ELF-1 (cell line): ENCODE measurements at places on chromosomes 11 and 22.
A peak's percentile ranks its signal among the peaks of the same experiment; 100 is the strongest.

GRCh38 chr22:44537015-44537414 lies 39.0 kb upstream of the RTL6 start:
- no peak for DNase-seq

DNA sequence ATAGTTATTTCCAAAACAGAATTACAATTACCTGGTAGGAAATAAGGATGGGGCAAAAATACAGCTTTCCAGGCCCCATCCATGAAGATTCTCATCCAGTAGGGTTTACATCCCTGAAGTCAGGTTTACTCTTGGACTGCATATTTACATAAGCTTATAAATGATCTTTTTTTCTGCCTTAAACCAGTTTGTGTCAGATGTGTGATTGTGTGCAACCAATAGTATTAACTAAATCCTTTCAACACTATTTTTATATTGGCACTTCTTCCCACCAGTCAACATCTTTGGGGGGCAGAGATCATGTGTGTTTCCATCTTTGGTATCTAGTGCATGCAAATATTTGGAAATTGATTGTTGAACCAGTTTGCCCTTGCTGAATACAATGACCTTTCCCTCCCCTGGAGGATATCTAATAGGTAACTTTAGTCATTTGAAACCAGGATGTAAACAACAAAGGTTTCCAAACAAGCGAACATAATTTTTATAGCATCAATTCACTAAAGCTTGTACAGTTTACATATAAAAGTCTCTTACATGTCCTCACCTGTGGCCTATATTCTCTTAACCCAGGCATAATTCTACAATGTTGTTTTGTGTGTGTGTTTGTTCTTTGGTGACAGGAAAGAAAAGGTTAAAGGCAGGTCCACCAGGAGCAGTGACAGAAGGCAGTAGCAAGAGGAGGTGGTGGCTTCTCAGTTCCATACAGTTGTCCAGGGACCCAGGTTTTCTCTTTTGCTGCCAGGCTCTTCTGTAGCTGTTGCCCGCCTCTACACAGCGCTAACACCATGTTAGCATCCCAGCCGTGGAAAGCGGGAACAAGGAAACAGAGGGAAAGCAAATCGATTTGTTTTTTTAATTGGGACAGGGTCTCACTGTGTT lies 1.7 kb upstream of the ME3 start:
- DNase-seq, result no peak

DNA sequence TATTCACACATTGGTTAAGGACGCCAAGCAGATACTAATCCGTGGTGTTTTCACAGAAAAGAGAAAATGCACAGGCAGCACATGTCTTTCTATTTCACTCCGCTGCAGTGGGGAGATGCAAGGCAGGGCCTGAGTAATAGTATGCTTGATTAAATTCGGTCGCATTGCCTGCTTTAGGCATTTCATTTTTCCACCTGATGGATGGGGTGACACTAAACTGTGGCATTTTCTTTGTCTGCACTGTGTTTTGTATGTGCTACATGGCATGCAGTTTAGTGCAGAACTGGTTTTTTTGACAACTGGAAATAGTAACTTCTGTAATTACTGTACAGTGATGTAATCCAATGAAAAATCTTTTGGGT lies 94.9 kb downstream of the SLC17A6 start:
- DNase-seq, result no peak

GRCh38 chr22:41976070-41976901 lies 7.0 kb downstream of the SEPTIN3 start:
- no peak for DNase-seq

DNA sequence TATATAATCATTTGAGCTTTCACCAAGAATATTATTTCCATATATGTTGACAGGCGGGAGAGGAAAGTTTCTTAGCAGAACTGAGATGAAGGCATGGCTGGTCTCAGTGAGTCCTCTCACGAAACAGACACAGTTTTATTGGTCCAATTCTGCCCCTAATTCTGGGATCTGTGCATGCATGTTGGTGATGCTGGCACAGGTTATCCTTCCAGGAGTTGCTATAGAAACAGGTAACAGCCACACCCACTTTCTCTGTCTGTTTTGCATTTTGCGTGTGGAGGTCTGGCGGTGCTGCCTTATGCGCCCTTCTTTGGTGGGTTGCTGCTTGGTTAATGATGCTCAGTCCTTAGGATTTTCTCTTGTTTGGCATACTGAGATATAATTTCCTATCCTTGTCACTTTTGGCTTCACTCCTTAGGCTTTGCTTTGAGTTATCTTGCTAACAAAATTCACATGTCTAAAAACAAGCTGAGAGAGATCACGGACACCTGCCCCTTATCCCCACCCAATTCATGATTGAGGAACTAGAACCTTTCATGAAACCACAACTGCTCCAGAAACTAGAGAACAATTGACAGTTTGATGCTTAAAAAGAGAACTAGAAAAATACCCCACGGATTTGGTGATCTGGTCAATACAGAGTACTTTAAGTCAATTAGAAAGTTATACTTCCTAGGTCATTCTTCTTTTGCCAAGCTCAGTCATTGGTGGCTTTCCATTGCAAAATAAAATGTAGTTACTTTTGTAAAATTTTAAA lies 189.3 kb downstream of the FAT3 start:
- no peak for DNase-seq

- no peak for DNase-seq
Measured at GRCh38 chr11:4699697-4700435, 2.2 kb upstream of the OR51E2 start.

DNA sequence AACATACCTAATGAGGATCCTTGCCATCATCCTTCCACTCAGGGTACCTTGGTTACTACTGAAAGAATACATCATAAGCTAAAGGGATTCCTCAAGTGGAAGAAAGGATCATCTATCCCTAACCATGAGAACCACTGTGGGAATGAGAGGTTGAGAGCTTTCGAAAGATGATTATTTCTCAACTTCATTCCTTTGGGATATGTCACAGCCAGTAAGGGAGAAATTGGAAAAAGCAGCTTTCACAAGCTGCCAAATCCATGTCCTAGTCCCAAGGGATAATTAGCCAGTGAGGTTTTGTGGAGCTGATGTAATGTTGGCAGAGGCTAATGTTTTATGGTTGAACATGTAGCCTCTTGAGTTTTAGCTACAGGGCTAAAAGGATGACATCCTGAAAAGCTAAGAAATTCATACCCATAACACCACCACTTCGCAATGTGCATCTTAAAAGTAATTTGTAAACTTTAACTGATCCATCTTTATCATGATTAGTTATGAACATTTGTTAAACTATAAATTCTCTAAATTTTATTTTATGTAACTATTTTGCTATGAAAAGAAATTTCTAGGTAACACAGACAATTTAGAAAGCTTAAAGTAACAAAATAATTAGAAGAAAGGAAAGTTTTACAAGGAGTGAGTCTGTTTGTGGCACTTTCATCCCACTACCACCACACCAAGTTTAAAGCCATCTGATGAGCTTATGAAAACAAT lies 123.9 kb downstream of the MRTFA start:
- no peak for DNase-seq

DNA sequence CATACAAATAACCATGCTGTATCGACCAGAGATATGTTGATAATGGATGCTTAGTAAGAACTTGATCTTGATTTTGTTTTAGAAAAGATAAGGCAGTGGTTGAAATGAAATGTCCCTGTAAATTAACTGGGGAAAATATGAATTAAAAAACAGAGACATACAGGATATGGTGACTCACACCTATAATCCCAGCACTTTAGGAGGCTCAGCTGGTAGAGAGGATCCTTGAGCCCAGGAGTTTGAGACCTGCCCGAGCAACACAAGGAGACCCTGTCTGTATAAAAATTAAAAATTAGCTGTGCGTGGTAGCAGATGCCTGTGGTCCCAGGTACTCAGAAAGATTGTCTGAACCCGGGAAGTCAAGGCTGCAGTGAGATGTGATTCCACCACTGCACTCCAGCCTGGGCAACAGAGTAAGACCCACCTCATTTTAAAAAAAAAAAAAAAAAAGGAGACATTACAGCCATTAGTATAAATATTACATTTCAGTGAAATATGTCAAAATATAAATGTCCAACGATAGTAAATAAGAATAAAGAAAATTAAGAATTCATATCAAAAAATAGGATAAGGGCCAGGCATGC lies 4.6 kb downstream of the PICALM start:
- DNase-seq, result no peak

DNA sequence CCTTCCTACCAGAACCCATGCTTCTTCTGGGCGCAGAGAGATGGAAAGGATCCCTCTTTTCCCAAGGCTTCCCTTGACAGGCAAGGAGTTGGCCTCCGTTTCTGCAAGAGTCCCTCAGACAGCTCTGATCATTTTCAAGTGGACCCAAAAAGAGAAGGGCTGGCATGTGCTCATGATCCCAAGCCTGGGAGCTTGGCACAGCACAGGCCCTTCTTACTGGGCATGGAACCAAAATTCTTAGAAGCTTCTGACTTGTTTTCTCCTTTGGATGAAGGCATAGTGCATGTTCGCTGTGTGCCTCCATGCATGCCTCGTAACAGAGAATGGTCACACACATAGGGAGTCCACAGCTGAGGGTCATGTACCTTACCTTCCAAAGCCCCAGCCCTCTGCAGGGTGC lies 449.6 kb downstream of the MIAT start:
- DNase-seq, result no peak

GRCh38 chr11:66639066-66639813 lies 737 bp downstream of the RBM4 start:
- DNase-seq, result no peak

GRCh38 chr11:13334034-13334786 lies 56.6 kb downstream of the BMAL1 start:
- DNase-seq, result no peak

GRCh38 chr22:43017525-43018460 lies 2.8 kb upstream of the PACSIN2 start:
- DNase-seq, result no peak

DNA sequence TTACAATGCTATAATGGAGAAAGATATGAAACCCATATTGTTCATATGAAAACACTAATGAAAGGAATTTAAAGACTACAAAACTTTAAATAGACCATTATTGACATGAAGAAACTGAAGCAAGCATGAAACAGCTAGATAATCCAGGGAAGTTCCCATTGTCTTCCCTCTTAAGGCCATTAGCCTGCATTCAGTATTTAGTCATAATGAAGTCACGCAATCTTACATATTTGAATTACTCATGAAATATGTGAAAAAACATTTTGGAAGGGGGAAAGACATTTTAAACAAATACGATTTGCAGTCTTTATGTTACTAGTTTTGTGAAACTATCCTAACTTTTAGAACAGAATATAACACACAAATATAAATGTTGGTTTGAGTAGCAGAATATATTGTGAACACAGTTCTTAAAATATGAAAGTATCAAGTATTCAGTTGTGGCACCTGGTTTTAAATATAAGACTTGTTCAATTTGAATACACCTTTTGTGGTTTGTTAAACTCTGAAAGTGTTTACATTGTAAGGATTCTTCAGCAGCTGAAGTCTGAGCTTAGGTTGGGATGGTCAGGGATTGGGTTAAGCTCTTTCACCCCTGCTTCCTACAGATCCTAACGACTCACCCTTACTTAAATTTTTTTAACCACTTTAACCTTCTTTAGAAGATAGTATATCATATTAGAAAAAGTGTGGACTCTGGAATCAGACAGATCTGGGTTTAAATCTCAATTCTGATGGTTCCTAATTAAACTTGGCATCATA lies 500.3 kb upstream of the TENM4 start:
- no peak for DNase-seq

GRCh38 chr22:25898707-25899365 lies 156.8 kb downstream of the MYO18B start:
- DNase-seq, result peak; percentile 11

GRCh38 chr11:85947431-85948272 lies 92.5 kb downstream of the CCDC83 start:
- no peak for DNase-seq

DNA sequence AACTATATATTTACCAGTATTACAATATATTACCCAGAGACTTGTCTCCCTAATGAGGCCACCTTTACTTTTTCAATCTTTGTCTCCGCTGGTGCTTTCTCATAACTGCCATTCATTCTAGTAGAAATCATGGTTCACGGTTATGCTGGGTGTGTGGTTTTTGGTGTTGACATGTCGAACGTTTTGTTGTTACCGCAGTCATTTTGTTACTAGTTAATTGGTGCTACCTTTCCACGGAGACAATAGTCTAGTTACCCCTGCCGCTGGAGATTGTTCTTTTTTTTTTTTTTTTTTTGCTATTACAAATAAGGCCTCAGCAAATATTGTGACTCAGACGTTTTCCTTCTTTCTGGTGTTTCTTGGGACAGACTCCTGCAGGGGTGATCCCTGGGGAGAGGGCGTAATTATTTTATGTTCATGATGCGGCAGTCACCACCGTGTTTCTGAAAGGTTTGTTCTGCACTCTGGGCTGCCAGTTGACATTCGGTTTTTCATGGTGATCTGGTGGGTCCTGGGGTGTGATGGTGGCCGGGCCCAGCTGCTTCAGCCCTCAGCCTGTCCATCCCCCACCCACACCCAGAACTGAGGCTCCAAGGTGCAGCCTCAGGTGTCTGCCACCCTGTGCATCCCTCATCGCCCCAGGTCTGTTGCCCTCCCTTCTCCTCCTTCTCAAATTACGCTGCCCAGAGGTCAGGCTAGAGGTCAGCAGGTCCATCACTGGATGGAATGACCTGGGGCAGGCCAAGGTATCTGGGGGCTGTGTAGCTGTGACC lies 28.6 kb downstream of the LRP5 start:
- DNase-seq, result no peak
